ENCODE measurements at places on chromosomes 11 and 22.

DNA sequence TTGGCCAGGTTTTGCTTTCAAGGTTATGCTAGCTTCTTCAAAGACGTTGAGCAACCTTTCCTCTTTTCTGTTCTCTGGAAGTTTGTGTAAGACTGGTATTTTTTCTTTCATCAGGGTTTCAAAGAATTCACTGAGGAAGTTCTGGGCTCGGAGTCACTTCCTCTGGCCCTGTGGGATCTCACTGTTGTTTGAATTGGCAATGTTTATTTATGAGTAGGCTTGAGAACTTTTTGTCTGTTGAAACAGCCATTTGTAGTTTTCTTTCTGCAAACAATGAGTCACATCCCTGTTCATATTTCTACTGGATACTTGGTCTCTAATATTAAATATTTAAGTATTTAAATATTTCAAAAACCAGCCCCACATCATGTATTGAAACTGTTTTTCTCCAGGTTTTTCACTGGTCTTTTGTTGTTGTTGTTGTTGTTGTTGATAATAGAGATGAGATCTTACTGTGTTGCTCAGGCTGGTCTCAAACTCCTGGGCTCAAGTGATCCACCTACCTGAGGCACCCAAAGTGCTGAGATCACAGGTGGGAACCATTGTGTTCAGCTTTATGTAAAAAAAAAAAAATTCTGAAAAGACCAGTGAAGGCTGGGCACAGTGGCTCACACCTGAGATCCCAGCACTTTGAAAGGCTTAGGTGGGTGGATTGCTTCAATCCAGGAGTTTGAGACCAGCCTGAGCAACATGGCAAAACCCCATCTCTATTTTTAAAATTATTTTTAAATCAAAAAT is 26.9 kb downstream of the SUSD2 start:
- no peak for DNase-seq

DNA sequence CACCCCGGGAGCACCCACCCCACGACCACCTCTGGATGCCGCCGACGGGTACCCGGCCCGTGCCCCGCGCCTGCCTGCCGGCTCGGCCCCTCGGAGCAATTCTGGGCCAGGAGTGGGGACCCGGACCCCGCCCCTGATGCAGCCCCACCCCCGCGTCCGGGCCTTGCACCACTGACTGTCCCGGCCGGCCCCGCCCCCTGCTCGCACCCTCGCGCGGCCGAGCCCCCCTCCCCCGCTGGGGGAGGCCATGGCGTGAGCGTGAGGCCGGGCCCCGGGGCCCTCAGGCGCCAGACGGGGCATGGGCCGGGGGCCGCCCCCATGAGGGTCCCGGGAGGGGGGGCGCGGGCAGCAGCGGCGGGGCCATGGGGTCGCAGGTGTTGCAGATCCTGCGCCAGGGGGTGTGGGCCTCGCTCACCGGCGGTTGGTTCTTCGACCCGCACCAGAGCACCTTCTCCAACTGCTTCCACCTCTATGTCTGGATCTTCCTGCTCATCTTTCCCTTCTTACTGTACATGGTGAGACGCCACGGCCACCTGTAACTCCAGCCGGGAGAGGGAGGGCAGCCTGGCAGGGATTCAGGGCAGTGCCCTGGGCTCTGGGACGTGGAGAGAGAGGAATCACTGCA is 486 bp downstream of the PCNX3 start:
- no peak for DNase-seq

DNA sequence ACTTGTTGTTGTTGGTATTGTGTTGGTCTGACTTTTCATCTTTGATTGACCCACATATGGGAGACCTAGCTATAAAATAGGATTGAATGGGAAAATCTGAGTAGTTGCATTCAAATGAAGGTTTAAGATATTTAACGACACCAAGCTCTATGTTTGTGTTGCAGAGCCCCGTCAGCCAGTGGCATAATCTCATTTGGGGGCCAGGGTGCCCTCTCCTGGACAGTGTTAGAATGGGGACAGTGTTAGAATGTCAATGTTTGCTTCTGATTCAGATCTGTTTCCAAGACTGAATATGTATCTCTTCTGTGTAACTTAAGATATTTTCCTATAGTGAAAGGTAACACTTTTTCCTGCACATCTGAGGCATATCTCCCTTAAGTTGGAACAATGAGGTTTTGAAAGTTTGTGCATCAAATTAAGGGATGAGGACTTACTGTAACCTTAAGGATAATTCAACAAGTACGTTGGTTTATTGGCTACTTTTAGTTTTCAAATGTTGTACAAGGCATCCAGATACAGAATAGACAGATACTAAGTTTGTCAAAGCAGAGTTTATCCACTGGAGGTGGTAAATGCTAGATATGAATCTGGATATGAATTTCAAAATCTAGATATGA is 5.3 kb upstream of the OR52M1 start:
- no peak for DNase-seq

- DNase-seq: no peak
Measured at GRCh38 chr11:111938687-111939160, 1.6 kb downstream of the DIXDC1 start.

- no peak for DNase-seq
Measured at GRCh38 chr11:108536783-108537182, 38.6 kb upstream of the POGLUT3 start.

GRCh38 chr22:49771266-49772065 is 56.2 kb downstream of the BRD1 start:
- no peak for DNase-seq

DNA sequence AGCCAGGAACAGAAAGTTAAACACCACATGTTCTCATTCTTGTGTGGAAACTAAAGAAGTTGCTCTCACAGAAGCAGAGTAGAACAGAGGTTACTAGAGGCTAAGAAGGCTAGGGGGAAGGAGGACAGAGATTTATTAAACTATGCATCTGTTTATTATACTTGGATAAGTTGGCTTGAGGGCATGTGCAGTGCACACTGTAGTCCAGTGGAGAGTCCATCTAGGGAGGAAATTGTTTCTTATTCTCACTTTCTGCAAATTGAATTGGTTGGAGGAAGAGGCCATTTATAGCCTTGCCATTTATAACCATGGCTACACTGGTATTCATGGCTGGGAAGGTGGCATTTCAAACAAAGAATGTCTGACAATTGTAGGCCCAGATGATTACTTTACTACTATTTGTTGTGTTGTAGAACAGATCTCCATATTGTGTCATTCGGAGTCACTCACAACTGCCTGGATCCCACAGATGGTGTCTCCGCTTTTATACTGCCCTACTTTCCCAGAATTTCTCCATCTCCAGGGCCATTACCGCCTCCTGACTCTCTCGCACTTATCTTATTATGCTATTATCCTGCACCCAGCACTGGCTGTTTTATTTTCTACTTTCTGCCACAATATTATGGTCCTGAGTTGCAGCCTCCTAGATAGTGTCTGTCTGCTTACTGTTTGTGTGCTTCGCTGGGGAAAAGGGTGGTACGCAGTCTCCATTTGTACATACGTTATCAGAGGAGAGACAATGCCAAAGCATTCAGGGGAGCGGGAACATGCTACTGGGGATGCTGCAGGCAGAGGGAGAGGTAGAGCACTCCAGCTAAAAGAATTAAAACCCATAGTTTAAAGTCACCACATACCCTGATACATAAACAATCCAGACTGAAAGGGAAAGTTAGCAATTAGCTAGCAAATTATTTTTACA is 169.3 kb upstream of the BLID start:
- no peak for DNase-seq

- DNase-seq: no peak
Measured at GRCh38 chr11:75344186-75344585, 7.3 kb downstream of the ARRB1 start.

Data from NCI-H2081 treated with DMSO at 0.1 percent for 48 hours (cell line).